IPS-NIHi11 (cell line): ENCODE measurements at places on chromosomes 1 and 21.

DNA sequence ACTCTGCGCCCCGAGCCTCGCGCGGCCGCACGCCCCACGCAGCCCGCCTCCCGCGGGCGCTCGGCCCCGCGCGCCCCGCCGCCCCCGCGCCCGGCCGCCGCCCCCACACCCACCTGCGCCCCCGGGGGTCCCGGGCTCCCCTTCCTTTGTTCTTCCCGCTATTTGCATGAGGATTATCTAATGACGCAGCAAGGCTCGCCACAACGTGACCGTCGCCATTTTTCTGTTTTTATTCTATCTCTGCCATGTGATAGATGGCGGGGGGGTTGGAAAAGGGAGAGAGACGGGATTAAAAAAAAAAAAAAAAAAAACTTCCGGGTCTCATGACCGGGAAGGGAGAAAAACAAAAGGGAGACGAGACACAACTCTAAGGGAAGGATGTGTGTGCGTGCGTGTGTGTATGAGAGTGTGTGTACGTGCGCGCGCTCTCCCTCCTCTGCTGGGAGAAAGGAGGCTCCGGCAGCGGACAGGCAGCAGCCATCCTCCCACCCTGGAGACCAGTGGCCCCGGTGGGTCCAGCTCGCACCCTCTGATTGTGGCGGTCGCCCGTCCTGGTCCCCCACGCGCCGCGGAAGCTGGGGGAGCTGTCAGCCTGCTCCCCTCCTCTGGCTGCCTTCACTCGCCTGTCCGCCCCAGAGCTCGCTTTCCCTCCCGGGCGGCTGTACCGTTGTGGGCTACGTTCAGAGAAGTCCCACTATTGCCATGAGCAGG lies 80.4 kb upstream of the AK4 start:
- DNase-seq = peak; percentile 75

DNA sequence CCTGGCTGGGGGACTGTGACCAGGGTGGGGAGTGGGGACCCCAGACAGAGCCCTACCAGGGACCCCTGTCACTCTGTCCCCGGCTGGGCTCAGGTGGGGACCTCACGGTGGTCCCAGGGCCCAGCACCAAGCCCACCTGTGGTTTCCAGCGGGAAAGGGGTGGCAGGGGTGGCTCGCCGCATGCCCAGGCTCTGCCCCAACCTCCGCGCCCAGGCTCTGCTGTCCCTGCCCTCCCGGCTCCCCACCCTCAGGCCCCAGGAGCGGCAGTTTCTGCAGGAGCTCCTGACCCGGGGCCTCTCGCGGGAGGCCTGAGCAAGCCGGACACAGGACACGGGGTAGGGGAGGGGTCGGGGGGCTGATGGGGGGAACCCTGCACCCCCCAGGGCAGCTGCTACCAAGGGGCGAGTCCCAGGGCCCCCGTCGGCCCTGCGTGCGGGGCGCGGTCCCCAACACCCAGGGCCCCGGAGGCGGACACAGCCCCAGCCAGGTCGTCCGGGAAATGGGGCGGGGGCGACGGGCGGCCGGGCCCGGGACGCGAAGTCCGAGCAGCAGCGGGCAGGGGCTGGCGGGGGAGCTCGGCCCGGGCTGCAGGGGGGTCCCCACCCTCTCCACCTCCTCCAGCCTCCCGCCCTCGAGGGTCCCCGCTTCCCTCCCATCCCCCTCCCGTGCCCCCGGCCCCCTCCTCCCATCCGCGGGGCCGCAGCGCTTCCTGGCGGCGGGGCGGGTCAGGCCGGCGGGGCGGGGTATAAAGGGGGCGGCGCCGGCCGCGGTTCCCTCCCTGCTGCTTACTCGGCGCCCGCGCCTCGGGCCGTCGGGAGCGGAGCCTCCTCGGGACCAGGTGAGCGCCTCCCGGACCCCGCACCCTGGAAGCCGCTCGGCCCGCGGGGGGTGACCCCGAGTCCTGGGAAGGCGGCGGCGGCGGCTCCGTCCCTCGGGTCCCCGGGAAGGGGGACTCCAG lies at the start of gene COL6A2:
Gene COL6A2, plus strand, starts transcription at position 777 of the 958 bp plus-strand sequence.
- peak; percentile 98 for DNase-seq

DNA sequence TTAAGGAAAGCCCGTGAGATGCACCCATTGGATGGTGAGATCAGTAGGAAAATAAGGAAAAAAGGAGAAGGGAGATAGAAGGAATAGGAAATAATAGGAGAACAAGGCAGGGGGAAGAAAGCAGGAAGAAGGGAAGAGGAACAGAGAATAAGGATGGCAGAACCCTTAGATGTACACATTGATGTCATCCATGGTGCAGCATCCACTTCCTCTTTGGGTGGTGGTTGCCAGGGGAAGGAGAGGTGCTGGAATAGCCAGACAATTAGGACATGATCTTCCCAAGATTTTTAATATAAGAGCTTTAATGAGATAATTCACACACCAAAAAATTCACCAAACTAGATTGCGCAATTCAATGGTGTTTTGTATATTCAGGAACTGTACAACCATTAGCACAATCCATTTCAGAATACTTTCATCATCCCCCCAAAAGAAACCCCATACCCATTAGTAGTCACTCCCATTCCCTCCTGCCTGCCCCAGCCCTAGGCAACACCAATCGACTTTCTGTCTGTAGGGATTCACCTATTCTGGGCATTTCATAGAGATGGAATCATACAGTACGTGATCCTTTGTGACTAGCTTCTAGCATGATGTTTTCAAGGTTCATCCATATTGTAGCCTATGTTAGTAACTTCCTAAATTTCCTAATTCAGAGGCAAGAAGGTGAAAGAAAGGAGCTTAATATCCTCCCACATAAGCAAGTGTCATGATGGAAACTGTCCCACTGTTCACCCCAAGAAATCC lies 121.4 kb downstream of the PLXNA2 start:
- no peak for DNase-seq

- no peak for DNase-seq
Observed at GRCh38 chr1:29963946-29964345, 727.6 kb downstream of the PTPRU start.

GRCh38 chr1:33375316-33375715 lies 54.4 kb upstream of the A3GALT2 start:
- DNase-seq = no peak

- peak; percentile 4 for DNase-seq
Observed at GRCh38 chr1:66176832-66177231, 357.1 kb upstream of the SGIP1 start.

DNA sequence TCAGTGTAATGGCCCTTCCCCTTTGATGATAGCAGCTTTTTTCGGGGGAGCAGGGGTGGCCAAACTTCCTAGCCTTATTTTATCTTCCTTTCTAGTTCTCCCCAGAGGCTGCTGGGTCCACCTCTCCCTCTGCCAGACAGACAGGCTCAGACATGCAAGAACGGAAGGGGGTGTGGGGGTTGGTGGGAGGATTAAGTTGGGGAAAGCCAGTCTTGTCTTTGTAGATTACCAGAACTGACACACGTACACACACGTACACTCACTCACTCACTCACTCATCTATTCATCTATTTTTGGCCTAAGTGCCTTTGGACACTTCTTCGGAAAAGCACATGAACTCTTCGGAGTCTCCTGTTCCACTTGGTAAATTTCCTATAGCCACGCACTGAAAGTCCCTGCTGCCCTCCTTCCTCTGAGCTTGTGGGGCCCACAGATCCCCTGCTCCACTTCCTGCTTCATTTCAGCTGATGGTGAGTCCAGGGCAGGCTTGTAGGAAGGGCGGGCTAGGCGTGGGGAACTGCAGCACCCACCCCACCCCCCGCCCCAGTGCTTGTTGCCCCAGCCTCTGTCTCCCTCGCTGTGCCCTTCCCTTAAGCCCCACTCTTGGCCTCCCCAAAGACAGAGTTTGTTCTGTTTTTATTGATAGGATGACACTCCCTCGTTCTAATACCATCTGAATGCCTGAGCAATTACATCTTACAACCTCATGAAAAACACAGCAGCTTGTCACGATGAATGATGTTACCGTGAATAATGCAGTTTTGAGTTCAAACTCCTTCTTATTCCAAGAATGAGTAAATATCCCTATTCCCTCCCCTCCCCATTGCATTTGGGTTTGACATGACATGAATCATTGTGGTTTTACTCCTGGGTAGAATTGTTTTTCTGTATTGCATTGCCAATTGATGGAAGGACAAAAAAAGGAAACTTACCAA lies 60.7 kb upstream of the ATP5PO start:
- peak; percentile 33 for DNase-seq

DNA sequence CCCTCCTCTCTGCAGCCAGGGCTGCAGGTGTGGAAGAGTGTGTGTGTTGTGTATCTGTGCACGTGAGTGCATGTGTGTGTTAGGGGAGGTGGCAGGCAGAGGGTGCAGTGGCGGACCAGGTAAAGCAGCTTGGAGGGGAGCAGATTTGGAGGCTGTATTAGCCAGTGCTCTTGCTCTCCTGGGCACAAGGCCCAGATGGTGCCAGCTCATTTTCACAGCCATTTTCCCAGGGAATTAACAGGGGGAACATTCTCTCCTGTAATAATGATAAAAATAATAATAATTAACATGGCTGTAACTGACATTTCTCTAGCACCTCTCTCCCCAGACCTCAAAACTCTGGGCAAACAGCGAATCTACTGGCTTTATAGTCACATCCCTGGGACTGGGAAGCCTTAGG lies 43.6 kb downstream of the LRRN2 start:
- no peak for DNase-seq

- no peak for DNase-seq
Observed at GRCh38 chr1:192904438-192904895, 95.6 kb downstream of the RGS2 start.

GRCh38 chr1:170262276-170262939 lies 116.6 kb downstream of the NTMT2 start:
- no peak for DNase-seq

DNA sequence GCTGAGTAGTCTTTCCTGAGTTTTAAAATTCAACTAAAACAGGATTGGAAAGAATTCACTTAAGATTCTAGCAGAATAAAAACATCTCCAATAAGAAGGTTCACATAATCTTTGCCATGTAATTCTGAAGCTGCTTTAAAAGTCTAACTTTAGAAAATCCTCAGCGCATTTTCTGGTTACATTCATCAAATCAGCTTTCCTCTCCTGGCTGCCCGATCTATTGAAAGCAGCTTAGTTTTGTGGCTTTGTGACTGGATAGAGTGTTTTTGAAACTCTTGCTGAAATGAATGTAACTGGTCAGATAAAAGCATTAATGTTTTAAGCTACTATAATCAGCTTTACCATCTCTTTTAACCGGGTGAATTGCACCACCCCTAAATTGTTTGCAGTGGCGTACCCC lies 66.8 kb downstream of the DOP1B start:
- DNase-seq = no peak

DNA sequence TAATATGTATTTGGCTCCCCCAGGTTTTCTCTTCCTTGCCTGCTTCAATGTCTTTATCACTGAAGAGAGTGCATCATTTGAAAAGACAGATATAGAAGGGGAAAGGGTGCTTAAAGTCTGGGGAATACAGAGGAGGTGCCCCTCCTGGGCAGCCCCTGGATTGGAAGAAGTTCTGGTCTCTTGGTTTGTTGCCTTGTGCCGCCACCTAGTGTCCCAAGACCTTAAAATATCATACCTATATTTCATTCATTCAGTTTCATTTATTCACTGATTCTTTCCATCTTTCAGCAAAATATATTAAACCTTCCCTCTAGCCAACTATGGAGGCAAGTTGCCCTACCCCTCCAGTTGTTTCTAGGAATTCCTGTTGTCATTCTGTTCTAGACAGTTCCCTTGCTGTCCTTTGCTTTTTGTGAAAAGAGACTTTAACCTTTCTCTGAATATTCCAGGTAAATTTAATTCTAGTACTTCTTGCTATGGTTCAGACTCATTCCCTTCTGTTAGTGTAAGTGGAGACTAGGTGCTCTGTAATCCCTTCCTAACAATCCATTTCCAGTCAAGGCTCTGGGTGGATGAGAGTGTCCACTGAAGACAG lies 56.1 kb downstream of the MEF2D start:
- no peak for DNase-seq

DNA sequence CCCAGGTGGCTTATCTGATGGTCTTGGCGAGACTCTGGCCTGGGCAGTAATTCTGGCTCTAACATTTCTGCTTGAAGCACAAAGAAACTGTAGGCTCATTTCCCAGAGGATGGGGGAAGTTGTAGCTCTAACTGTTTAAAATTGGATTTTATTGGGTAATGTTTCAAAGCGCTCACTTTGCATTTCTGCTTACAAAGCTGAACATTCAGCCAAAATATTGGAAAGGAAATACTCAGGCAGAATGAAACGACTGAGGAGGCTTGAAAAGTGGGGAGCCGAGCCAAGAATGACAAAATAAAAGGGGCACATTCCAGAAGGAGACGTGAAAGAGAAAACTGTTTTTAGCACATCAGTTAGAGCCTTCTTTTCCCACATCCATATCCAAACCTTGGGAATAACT lies 202.6 kb downstream of the GRIK1 start:
- DNase-seq = no peak

- no peak for DNase-seq
Observed at GRCh38 chr1:56491441-56491840, 87.9 kb downstream of the PLPP3 start.

- DNase-seq = peak; percentile 28
Observed at GRCh38 chr1:196317535-196318522, 290.4 kb downstream of the KCNT2 start.

GRCh38 chr1:54835970-54836369 lies 34.8 kb upstream of the TTC22 start:
- DNase-seq = no peak

GRCh38 chr1:87155170-87155569 lies 173.5 kb upstream of the LMO4 start:
- DNase-seq = no peak

- peak; percentile 38 for DNase-seq
Observed at GRCh38 chr1:15060104-15060503, 93.4 kb upstream of the TMEM51 start.

DNA sequence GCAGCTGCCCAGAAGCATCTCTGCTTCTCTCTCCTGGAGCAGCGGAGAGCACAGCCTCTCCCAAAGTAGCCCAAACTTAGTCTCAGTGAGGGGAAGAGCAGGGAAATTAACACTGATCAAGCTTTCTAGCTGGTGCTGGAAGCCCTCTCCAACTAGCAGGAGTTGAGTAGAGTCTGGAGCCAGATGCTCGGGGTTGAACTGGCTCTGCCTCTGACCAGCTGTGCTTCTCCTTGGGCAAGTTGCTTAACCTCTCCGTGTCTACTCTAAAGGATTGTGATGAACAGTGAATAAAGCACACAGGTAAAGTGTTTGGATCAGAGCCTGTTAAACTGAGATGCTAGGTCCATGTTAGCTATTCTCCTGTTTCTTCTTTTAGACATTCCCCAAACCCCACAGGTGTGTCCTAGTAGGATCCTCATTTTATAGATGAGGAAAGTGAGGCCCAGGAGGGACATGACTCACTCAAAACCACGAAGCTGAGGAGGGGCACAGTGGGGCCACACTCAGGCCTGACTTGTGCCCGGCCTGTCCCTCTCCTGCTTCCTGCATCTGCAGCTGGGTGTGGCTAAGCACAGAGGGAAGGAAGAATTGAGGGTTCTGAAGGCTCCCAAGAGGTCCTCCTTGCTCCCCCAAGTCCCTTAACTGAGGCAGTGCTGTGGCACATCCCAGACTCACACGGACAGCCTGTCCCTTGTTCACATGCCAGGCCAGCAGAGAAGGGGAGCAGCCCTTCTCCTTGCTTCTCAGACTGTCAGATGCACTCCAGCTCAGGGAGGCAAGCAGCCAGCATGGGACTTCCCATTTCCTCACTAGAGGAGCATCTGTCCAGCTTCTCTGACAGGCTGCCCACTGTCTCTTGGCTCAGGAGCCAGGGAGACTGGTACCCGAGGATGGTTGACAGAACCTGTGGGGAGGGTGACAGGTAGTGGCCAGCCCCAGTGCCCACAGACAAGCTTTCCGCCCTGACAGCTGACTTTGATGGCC lies 152.0 kb upstream of the IGSF21 start:
- no peak for DNase-seq

GRCh38 chr1:20493309-20493708 lies 7.3 kb upstream of the CAMK2N1 start:
- no peak for DNase-seq
